Activated T-cell treated with anti-CD3 and anti-CD28 coated beads, Interleukin-2, amount 50 U/mL, for 1 hour (primary cell): ENCODE measurements at places on chromosomes 16 and 17.

DNA sequence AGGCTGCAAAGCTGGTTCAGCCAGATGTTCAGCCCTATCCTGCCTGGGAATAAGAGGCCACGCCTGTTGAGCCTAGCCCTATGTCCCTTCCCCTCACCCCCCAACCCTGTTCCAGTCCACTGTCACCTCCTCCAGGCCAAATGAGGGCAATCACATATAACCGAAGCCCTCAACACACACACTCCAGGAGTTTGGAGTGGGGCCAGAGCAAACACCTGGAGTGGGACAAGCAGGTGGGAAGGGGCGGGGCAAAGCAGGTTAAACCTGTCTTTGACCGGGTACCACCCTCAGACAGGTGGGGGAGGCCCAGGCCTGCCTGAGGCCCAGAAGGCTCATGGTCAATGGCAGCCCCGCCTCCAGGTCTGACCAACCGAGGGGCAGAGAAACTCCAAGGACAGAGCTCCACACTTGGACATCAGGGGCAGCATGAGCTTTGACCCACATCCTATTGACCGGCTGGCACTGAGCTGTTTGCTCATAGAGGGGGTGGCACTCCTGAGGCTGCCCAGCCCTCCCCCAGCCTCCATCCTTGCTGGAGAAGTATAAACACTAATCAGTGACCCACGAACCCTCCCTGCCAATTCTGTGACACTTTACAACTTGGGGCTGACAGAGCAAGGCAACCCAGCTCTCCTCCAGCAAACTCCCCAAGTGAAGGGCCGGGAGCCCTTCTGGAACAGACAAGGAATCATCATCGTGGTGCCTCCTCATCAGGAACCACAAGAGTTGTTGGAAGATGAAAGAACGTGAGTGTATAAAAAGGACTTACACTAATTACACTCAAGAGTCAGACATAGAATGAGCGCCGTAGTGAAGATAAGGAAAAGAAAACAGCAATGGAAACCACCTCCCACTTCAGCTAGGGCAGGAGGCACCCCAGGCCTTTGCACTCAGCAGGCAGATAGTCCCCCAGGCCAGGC, 1.5 kb downstream of the ESRP2 start:
- DNase-seq: no peak

DNA sequence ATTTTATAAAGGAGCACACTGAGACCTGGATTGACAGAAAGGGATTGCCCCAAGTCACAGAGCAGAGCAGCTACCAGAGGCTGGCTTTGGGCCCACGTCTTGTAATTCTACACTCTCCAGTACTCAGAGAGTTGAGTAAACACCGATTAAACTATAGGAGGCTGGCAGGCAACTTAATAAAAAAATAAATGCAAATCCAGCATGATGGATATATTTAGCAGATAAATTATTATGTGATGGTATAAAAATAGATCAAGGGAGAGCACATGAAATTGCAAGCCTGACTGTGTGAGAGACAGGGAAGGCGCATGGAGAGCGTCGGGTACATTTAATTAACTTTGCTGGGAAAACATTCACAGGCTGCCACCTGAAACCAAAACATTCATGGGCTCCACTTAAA, 87.7 kb upstream of the CCL2 start:
- DNase-seq: no peak

- no peak for DNase-seq
Measured at GRCh38 chr16:17382514-17382913, 88.2 kb downstream of the XYLT1 start.

- no peak for DNase-seq
Measured at GRCh38 chr17:12097326-12097725, 76.6 kb downstream of the MAP2K4 start.
